Fibroblast of skin of right quadriceps (primary cell): ENCODE measurements at places on chromosomes 13 and 19.

- DNase-seq, result peak; percentile 38
Observed at GRCh38 chr19:36009220-36009619, 607 bp upstream of the SYNE4 start.

DNA sequence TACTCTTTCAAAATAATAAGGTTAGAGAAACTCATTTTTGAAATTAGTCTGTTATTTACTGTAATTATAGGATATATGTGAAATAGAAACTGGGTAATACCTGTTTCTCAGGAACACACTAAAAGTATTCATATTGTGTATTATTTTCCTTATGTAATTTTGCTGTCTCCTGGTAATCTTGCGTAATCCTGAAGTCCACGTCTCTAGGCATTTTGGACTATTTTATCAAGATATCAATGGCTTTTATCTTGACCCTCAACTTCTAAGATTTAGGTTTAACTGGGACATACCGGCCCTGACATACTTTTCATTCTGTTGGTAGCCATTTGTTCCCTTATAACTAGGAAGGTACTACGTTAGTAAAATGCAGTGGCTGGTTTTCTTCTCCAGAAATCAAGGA lies 80.3 kb downstream of the PAN3 start:
- DNase-seq, result no peak

- no peak for DNase-seq
Observed at GRCh38 chr19:48296963-48297734, 27.3 kb downstream of the ZNF114 start.

DNA sequence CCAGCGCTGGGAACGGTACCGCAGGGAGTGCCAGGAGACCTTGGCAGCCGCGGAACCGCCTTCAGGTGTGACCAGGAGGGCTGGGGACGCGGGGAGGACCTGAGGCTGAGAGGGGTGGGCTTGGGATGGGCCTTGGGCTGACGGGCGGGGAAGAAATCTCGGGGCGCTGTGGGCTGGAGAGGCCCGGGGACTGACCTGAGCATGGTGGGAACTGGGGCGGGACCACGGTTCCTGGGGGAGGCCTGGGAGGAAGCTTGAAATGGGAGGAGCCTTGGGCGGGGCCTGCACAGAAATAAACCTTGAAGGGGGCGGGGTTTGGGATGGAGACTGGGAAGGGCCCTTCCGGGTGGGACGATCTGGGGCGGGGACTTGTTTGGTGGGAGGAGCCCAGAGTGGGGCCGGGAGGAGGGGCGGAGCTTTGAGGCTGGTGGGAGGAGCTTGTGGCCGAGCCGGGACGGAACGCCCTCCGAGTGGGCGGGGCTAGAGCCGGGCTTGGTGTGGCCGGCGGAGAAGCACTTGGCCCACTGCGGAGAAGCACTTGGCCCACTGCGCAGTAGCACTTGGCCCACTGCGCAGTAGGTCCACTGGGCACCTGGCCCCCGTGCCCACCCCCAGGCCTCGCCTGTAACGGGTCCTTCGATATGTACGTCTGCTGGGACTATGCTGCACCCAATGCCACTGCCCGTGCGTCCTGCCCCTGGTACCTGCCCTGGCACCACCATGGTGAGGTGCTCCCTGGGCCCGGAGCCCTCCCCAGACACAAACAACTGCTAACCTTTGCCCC lies 2.8 kb downstream of the GIPR start:
- DNase-seq, result peak; percentile 77

DNA sequence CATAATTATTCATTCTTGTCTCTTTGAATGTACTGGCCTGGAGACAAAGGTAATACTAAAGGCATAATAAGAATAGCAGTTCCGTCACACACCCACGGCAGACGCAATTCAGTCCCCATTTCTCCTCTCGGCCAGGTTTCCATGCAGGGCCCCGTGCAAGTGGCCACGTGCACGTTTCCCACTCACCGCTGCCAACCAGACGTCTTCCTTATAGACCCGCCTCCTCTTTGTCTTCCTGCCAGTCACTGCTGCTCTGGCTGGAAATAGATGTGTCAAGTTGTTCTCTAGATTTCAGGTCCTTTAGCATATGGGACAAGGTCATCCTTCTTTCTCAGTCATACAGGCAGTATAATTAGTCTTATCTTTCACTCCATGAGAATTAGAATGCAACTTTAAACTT lies 204.3 kb downstream of the SUCLA2 start:
- no peak for DNase-seq

- DNase-seq, result no peak
Observed at GRCh38 chr19:937259-937694, 11.4 kb downstream of the ARID3A start.

DNA sequence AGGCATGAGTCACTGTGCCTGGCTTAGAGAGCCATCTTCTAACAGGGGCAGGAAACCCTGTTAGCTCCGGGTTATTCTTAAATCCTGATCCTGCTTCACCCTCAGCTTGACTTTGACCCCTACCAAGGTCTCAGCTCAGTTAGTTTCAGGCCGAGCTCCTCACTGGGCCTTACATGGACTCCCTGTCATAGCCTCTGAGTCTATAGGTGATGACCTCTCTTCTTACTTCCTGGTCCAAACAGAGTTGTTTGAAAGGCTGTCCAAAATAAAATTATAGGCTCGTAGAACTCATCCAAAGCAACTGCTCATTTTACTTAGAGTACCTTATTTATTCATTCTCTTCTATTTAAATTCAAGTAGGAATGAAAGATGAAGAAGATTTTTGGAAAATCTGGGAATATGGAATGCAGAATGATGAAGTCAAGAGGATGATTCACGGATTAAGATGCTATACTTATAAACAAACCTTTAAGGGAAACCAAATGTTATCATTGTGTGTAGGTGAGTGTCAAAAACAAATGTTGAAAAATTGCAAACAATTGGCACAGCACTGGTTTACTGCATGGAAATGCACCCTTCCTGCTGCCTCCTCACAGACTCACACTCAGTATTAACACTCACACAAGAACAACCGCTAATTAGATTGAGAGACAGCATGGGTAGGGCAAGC lies 174.1 kb downstream of the RGCC start:
- DNase-seq, result peak; percentile 31

DNA sequence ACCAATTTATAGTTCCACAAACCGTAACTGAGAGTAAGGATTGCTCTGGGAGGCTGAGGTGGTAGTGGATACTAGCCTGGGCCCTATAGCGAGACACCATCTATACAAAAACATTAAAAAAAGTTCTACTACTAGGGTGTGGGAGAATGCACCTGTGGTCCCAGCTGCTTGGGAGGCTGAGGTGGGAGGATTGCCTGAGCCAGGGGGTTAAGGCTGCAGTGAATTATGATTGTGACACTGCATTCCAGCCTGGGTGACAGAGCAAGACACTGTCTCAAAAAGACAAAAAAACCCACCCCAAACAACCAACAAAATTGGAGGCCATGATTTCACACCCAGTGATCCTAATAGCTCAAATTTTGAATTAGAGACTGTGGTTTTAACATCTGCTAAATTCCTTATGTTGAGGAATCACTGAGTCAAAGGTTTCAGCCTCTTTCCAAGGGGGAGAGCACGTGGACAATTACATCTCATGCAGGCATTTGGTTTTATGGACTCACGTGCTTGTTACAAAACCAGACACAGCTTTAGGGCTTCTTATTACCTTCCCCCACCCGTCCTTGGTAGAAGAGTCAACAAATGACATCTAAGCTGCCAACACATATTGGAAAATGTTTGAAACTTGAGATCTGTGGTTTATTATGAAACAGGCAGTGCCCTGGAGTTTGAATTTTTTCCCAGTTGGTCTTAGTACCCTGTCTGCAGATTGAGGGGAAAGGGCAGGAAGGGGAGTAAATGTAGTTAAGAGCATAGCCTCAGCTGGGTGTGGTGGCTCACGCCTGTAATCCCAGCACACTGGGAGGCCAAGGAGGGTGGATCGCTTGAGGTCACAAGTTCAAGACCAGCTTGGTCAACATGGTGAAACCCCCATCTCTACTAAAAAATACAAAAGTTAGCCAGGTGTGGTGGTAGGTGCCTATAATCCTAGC lies 18.5 kb downstream of the CYP2A6 start:
- DNase-seq, result peak; percentile 97

DNA sequence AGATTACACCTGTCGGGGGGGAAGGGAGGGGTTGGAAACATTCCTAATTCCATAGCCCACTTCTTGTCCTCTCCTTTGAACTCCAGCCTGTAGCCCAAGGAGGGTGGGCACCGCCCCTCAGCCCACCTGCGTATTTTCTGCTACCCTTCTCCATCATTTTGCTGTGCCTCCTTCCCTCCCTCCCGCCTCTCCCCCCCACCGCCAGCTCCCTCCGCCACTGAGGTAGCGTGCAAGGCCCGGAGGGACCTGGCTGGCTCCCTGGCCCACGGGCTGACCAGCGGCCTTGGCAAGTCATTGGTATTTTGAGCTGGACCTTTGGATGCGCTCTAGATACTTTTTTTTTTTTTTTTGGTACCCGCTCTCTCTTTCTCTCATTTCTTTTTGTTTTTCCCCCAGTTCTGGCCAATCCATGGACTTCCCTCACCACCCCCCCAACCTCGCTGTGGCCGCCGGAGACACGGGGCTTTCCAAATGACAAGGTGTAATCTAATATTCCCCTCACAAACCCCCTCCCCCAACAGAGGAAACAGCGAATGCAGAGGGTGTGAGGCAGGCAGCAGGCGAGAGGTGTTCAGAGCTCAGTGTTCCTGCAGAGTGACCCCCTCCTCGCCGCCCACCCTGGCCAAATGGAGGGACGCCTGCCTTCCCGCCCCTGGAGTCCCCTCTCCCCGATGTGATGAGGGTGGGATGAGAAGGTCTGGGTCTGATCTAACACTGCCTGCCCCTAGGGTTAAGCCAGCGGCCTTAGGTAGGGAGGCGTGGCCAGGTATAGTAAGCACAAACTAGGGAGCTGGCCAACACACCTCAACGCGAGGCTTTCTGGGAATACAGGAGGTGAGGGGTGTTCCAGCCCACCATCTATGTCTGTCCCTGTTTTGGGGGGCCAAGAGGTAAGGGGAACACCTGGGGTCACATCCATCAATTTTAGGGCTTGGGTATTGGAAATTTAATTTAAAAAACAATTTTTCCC lies 89.2 kb downstream of the PTPRS start:
- no peak for DNase-seq

GRCh38 chr19:4676955-4677731 lies 7.0 kb upstream of the MYDGF start:
- peak; percentile 29 for DNase-seq

DNA sequence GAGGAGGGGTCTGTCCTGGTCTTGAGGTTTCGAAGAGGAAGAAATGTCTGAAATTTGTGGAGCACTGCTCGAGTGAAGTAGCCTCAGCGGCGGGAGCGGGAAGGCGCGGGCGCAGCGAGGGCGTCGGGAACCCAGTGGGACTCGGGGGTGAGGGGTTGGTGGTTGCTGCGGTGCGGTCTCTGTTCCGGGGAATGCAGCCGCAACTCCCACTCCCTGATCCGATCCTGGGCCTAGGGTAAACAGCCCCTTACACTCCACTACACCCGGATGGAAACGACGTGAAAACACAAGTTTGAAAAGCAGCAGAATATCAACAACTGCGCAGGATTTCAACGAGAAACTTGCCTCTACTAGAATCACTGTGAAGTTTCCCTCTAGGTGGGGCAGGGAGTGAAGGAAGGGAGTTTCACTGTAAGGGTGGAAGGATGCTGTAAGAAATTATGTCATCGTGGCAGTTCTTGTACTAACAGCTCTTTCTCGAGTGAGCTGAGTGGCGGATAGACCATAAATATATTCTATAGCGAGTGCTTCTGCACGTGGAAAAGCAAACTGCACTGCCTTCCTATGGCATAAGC lies 2.0 kb upstream of the KLF12 start:
- DNase-seq, result peak; percentile 52

GRCh38 chr19:42290523-42291434 lies 11.2 kb upstream of the PRR19 start:
- no peak for DNase-seq

GRCh38 chr13:45717349-45717748 lies 15.2 kb downstream of the CBY2 start:
- no peak for DNase-seq

- no peak for DNase-seq
Observed at GRCh38 chr13:71830736-71831135, 36.3 kb downstream of the DACH1 start.

DNA sequence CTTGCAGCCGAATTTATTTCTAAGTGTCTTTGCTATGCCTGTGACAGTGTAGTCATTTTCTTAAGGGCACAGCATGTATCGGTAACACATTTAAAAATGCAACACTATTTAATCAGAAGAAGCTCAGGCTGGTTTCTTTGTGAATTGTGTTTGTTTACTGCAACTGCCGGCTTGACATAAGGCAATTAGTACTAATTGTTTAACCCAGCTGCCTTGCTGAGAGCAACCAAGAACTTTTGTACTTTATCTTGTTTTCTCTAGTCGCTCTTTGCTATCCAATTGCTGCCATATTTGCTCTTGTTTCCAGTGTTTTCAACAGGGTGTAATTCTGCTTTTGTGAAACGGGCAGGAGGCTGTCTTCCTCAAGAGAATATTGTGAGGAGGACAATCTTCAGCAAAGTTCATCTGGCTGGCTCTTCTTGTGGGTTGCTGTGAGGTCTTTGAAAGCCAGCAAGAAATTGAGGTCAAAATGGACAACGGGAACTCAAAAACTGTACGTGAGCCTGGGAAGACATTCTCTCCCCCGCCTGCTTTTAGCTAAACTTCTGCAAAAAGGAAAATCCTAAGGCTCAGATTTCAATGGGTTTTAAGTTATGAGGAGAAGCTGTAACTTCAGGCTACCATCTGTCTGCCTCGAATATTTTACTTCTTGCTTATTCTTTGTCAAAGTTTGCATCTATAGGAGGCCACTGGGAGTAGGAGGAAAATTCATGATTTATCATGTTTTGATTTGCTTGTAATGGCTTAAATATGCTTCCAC lies 75.8 kb upstream of the TSHZ3 start:
- DNase-seq, result no peak

DNA sequence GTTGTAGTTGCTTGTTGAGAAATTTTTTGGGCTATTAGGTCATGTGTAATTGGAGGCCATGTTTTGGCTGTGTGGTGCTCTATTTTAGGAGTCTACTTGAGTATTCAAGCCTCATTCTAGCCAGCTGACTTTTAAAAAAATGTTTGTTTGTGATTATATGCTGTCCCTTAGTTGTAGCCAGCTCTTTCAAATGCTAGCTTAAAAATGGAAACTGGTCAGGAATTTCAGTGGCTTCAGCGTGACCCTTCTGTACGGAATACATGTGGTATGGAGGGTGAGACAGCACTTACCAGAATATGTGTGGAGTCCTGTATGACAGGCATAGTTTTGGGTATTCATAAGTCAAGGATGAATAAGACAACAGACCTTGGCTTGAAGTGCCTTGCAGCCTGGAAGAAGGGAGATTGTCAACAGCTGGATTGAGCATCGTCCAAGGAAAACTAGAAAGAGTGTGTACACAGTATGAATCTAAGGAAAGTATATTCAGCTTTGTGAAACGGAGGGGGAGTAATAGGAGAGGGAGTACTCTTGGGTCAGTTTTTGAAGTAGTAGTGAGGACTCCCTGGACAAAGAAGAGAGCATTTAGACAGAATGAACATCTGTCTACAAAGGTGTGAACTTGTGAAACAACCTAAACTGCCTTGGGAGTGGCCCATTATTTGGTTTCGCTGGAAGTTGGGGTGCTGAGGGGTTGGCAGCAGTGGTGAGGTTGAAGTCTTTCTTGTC lies 20.0 kb upstream of the WTIP start:
- no peak for DNase-seq

- DNase-seq, result no peak
Observed at GRCh38 chr19:39356647-39357046, 14.4 kb downstream of the SAMD4B start.

- no peak for DNase-seq
Observed at GRCh38 chr13:38880397-38880796, 110.2 kb downstream of the STOML3 start.

- peak; percentile 23 for DNase-seq
Observed at GRCh38 chr19:58544591-58545285, 874 bp downstream of the TRIM28 start.

- DNase-seq, result peak; percentile 62
Observed at GRCh38 chr19:1172353-1173158, 1.5 kb downstream of the SBNO2 start.
